Kidney tubule cell (primary cell): ENCODE measurements at places on chromosomes 7 and 10.

DNA sequence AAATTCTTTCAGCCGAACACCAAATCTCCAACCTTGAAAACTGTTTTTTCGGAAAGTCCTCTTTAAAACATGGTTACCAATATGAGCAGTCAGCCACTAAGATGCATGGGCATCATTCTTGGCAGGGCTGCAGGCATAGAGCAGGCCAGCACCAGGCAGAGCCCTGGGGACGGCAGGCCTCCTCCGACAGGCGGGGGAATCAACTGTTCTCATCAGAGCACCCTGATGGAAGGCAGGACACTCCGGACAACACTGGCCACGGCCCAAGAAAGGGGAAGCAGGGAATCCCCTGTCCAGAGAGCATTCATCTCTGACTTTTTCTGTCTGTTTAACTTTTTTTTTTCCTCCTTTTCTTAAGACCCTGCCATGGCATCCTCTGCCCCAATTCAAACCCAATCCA lies 1.4 kb upstream of the NOS3 start:
- no peak for DNase-seq

DNA sequence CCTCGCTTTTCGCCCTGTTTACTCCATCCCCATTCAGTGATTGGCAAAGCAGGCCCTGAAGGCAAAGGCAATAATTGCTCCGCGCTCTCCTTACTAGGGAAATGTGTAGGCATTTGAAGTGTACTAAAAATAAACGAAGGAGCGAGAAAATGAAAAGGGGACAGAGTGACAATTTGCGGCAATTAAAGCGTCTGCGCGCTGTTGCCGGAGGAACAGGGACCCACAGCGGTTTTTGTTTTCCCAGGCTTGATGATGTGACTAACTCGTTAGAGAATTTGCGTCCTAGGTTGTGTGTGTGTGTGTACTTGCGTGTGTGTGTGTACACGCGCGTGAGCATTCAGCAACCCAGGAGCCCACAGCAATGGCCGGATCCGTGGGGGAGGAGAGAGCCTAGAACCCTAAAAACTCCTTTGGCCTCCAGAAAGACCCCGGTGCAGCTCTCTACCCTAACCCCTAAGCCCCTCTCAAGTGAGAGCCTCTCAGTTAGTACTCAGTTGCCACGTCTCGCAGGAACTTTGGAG lies 7.8 kb upstream of the DLX6 start:
- DNase-seq: no peak

GRCh38 chr10:19043431-19043830 lies 5.2 kb upstream of the MALRD1 start:
- no peak for DNase-seq

GRCh38 chr10:133131734-133132472 lies 28.1 kb upstream of the KNDC1 start:
- peak; percentile 74 for DNase-seq

DNA sequence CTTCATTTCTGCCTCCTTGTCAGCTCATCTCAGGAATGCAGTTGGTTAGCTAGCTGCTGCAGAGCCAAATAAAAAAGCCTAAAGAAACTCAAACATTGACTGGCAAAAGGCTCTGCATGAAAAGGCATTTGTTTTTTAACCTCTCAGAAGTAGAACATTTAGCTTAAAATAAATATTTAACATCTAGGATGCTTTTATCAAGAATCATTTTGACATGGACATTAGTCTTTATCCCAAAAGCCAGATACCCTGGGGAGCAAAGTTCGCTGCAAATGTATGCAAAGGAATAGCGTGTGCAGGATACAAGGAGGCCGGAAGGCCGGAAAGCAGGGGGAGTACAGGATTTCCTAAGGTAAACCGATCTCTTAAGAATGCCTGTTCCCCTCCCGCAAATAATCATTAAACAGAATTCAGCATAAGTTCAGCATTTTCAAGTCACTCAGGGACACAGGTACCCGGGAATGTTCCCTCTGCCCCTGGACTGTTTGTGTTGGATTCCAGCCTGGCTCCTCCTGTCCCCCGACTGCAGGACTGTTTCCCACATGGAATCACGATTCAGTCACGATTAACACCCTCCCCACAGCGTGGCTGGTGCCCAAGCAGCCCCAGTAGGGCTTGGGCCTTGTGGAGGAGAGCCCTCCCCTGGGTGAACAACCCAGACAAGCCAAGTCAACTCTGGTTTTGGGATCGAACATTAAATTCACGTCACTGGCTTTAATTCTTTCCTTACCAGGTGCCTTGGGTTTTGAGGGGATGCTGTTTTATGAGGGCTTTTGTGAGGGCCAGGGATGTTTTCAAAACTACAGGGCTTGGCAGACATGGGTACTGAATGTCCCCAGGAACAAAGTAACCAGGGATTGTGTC lies 97.8 kb downstream of the HIPK2 start:
- peak; percentile 88 for DNase-seq

DNA sequence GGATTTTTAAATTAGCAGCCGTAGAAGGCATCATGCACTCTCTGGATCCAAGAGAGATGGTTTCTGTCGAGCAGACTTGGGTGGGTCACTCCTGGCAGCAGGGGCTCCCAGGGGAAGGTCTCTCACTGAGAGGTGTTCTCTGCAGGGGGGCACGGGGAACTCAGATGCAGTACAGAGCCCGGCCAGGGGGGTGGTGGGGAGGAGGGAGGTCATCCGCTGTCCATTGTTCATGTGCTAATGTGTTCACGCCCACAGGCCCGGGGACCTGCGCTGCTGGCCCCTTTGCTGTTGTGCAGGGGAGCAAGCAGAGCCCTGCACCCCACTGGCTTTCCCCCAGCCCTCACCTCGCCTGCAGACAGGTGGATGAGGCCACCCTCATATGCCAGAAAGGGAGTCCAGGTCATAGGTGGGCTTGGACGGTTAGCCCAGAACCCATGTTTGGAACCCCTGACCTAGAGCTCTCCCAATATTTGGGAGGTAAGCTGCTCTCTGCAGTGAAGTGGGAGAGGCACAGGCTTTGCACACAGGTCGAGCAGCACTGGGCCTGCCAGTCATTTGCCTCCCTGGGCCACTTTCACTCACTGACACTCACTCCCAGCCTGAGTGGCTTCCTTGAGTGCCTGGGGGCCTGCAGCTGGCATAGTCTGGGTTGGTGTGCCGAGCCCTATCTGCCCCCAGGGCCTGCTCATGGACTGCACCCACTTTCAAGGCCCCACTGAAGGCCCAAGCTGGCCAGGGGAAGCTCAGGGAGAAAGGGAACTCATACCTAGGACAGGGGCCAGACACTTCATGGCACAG lies 12.6 kb upstream of the TBRG4 start:
- no peak for DNase-seq

DNA sequence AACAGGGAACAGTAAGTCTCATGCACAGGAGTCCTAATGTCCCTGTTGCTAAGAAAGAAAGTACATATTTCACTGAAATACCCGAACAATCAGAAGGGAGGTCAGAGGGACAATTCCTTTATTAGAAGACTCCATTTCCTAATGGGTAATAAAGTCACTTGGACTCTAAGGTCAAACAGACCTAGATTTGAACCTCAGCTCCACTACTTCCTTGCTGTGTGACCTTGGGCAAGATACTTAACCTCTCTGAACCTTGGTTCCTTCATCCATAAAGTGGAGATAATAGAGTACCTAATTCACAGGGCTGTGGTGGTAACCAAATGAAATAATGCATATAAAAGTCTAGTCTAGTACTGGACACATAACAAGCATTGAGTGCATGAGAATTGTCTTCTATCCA lies 29.2 kb upstream of the HABP2 start:
- DNase-seq: no peak

DNA sequence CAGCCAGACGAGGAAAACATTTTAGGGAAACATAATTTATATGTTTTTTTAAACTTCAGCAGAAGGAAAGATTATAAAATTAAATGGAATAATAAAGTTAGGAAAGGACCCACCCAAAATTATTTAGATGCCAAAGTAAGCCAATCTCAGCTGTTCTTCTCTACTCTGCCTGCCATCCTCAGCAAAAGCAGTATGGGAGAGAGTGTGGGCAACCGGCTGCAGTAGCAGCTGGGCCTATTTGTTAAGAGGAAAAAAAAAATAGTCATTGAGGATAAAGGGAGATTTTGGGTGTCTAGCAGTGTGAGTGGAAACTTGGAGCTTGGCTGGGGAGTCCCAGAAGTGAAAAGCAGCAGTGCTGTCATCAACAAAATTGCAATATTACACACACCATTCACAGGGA lies 15.4 kb downstream of the SEMA3E start:
- DNase-seq: no peak

DNA sequence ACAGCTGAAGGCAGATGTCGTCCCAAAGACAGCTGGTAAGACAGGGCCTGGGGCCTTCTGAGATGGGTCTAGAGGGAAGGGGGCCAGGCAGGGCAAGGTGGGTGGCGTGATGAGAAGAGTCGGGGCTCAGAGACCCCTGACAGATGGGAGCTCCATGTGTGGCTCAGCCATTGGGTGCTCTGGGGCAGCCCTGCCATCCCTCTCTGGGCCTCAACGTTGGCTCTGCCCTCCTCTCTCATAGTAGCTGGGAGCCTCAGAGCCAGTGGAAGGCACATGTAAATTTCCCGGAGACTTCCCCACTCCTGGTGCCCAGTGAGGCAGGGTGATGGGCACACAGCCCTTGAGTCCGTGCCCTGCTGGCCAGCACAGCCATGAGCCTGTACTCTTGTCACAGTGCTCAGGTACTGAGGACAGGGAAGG lies 1.8 kb downstream of the PPIF start:
- no peak for DNase-seq

DNA sequence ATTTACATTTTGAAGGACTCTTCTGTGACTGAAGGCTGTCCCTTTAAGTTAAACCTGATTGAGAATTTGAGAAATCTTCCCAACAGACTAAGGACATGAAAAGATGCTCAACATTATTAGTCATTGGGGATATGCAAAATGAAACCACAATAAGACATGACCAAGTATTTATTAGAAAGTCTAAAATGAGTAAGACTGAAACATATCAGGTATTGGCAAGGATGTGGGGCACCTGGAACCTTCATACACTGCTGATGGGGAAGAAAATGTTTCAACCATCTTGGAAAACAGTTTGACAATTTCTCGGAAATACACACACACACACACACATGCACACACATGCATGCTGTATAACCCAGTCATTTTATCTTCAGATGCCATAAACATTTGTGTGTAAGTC lies 132.1 kb upstream of the CDK6 start:
- DNase-seq: no peak

- peak; percentile 52 for DNase-seq
These were observed 36.7 kb downstream of the LSM5 start for GRCh38 chr7:32453341-32454011.

- DNase-seq: no peak
These were observed 657.7 kb upstream of the MBL2 start for GRCh38 chr10:53430127-53430891.

GRCh38 chr10:70849582-70850016 lies 33.9 kb downstream of the SGPL1 start:
- DNase-seq: peak; percentile 79

DNA sequence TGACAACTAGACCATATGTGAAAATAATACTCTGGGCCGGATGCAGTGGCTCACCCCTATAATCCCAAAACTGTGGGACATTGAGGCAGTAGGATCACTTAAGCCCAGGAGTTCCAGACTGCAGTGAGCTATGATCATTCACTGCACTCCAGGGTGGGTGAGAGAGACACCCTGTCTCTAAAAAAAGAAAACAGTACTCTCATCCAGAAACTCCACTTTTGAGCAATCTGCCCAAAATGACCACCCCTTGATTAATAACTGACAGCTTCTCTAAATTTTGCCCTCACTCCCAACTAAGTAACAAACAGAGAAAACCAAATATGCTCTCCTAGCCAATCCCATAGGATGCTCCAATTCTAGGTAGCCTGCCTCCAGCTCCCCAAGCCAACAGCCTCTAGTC lies 62.5 kb upstream of the AKR1E2 start:
- no peak for DNase-seq

GRCh38 chr7:105249216-105249615 lies 139.5 kb downstream of the SRPK2 start:
- DNase-seq: no peak

GRCh38 chr7:21616091-21616490 lies 73.3 kb downstream of the DNAH11 start:
- no peak for DNase-seq

- peak; percentile 62 for DNase-seq
These were observed 18.8 kb downstream of the CHAT start for GRCh38 chr10:49632406-49633317.

DNA sequence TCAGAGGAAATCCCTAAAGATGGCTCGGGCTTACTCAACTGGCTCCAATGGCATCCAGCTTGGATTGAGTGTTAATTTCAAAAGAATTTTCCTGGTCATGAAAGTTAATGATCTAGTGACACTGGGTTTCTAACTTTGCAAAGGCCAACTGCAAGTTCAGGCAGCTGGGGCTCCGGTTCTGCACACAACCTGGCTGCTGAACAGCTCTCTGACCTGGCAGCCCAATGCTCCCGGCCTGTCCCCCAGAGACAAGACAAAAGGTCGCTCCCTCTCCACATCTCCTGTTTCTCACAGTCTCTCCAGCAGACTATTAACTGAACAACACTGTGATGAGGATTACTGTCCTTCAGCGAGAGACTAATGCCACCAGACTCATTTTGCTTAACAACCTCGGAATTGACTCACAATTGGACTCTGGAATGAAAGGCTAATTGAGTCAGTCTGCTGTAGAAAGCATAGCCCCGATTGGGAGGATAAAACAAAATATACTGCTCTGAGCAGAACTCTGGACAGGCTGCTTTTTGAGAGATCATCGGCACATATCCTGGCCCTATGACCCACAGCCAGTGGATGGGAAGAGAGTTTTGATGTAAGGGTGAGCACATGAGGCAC lies 174.5 kb downstream of the GFRA1 start:
- peak; percentile 87 for DNase-seq

DNA sequence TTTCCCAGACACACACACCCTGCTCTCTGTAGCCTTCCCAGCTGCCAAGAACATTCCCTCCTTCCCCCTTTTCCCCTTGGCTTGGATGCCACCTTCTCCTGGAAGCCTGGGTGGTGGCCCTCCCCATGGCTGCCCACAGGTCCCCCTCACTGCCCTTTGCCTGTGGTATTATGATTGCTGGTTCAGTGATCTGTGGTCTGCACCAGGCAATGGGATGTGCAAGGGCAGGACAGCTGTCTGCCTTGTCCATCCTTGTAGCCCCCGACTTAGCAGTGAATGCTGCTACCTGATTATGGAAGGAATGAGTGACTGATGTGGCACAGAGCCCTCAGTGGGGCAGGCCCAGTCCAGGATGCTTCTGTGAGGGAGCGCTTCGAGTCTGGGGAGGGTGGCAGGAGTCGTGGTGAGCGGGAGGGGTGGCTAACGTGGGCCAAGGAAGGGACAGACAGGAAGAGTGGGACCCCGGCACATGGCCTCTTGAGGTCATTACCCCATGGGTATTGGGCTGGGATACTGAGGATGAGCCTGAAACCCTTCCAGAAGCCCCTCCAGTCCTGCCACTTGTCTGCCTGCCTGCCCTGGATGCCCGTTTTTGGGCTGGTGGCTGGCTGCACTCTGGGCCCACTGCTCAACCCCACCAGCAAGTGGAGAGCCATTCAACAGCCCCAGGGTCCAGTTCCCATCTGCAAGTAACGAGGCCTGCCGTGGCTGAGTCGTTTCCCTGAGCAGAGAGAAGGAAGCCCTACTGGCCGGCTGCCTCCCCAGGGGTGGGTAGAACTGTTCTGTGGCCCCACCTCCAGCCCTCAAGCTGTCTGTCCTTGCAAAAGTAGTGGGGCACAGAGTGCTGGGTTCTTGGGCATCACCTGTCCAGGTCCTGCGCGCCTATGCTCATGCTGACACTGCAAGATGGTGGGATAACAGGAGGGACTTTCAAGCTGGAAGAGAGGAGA lies 8.8 kb downstream of the CHST3 start:
- no peak for DNase-seq
